Chondrocyte (in vitro differentiated cells): ENCODE measurements at places on chromosomes 16 and 17. TPM values are rescaled to one million over a fixed set of nuclear protein-coding genes. Genes with fewer than 3 reads are reported as not detected.

Gene CYGB
- 0.48 to 5.4 TPM (median 4.6 TPM) in 3 replicates for total RNA-seq

Gene HSPB9
- total RNA-seq: not detected in 3 replicates

Gene COX6A2
- not detected in 3 replicates for total RNA-seq

Gene PLLP
- 0.02 TPM in 1 of 3 replicates, not detected in the others for total RNA-seq

Gene ARHGAP44
- total RNA-seq: 5.7 to 6.6 TPM (median 6.2 TPM) in 3 replicates

GRCh38 chr17:5033352-5034015, 1.7 kb downstream of the SLC52A1 start:
- no peak for DNase-seq

Gene CX3CL1
- 11.2 to 47.9 TPM (median 46.0 TPM) in 3 replicates for total RNA-seq

DNA sequence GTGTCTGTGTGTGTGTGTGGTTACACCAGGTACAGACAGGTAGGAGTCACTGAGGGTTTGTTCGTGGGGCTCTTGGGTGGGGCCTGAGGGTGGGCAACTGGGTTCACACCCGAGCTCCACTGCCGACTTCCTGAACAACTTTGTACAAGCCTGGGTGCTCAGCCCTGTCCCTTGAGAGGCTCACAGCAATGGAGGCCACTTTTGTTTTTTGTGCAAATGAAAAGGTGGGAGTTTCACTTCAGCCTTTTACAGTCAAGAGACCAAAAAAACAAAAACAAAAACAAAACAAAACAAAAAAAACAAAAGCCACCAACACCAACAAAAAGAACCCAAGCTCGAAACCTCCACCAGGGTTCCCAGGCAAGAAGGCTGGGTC, 2.4 kb downstream of the RHBDF2 start:
- DNase-seq: no peak

Gene PGAP3
- total RNA-seq: 20.2 to 38.1 TPM (median 24.9 TPM) in 3 replicates

Gene CD300E
- not detected in 3 replicates for total RNA-seq

- DNase-seq: no peak
Observed at GRCh38 chr16:31467151-31467773, 4.7 kb upstream of the TGFB1I1 start.

GRCh38 chr17:13540546-13540945, 61.2 kb downstream of the HS3ST3A1 start:
- no peak for DNase-seq

Gene NOS2
- not detected in 3 replicates for total RNA-seq

Gene YBX2
- total RNA-seq: 0.56 to 0.57 TPM in 2 of 3 replicates, not detected in the other

- no peak for DNase-seq
Observed at GRCh38 chr17:17151055-17151454, 55.1 kb downstream of the PLD6 start.

- DNase-seq: peak; percentile 5
Observed at GRCh38 chr17:74585711-74586110, 6.4 kb downstream of the CD300LD start.

DNA sequence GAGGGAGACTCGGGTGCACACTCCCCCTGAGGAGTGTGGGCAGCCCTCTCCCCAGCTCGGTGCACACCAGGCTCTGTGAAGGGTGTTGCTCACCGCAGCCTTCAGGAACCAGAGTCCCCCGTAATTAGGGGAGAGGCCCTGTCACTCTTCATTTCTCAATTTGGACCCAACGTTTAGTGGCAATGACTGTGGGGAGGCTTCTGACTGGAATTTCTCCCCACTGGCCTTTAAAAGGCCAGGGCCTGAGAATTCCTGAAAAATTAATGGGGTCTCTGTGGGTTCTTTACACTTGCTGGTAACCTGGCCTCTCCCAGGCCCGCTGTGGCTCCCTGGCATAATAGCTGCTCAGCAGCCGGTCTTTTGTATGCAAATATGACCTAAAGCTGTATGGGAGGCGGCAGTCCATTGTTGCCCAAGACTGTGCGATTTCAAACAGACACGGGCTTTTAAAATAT, 209.7 kb downstream of the MSI2 start:
- no peak for DNase-seq

- DNase-seq: no peak
Observed at GRCh38 chr17:18217412-18218015, 7.9 kb upstream of the LLGL1 start.

GRCh38 chr16:55062442-55062841, 131.8 kb downstream of the IRX5 start:
- no peak for DNase-seq

GRCh38 chr16:9238346-9238745, 146.9 kb downstream of the HAPSTR1 start:
- no peak for DNase-seq

Gene PDP2
- 8.5 to 9.2 TPM (median 9.0 TPM) in 3 replicates for total RNA-seq

DNA sequence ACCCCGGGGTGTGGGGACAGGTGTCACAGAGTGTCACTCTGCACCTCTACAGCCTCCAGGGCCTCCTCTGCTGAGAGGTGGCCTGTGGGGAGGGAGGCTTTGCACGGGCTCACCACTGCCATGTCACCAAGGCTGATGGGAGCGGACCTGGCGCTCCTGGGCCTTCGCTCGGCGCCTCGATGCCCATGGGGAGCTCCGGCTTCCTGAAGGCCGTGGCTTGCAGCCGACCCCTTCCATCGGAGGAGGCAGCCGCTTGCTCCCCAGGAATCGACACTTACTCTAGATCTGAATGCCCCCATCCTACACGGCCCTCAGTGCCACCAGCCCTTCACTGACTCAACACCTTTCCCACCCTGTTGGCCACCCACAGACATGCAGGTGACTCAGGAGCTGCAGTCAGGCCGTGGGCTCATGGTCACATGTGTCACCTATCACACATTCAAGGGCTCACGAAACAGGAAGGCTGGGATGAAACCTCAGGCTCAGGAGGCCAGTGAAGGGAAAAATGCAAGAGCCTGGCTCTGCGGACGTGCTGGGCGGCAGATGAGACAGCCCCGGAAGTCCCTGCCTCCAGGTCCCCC, 11.9 kb downstream of the LGALS3BP start:
- no peak for DNase-seq

- DNase-seq: no peak
Observed at GRCh38 chr16:82888591-82889001, 261.8 kb downstream of the CDH13 start.

Gene MEIOB
- 1.1 to 1.3 TPM (median 1.2 TPM) in 3 replicates for total RNA-seq

- DNase-seq: no peak
Observed at GRCh38 chr16:75794426-75794825, 68.1 kb upstream of the CPHXL start.

Gene KRT25
- total RNA-seq: not detected in 3 replicates

Gene CA7
- not detected in 3 replicates for total RNA-seq

- no peak for DNase-seq
Observed at GRCh38 chr17:12242345-12242954, 221.8 kb downstream of the MAP2K4 start.

- DNase-seq: no peak
Observed at GRCh38 chr17:19461681-19462080, 50.6 kb downstream of the RNF112 start.

Gene PPM1E
- total RNA-seq: 0.70 to 2.2 TPM (median 2.2 TPM) in 3 replicates

Gene SOST
- not detected in 3 replicates for total RNA-seq

Gene GAS2L2
- total RNA-seq: not detected in 3 replicates

DNA sequence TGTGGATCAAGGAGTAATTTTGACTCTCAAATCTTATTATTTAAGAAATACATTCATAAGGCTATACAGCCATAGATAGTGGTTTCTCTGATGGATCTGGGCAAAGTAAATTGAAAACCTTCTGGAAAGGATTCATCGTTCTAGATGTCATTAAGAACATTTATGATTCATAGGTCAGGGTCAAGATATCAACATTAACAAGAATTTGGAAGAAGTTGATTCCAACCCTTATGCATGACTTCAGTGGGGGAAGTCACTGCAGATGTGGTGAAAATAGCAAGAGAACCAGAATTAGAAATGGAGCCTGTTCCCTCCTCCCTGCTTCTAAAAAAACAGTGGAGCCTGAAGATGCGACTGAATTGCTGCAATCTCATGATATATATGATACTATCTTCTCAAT, 36.6 kb upstream of the HNF1B start:
- DNase-seq: no peak

DNA sequence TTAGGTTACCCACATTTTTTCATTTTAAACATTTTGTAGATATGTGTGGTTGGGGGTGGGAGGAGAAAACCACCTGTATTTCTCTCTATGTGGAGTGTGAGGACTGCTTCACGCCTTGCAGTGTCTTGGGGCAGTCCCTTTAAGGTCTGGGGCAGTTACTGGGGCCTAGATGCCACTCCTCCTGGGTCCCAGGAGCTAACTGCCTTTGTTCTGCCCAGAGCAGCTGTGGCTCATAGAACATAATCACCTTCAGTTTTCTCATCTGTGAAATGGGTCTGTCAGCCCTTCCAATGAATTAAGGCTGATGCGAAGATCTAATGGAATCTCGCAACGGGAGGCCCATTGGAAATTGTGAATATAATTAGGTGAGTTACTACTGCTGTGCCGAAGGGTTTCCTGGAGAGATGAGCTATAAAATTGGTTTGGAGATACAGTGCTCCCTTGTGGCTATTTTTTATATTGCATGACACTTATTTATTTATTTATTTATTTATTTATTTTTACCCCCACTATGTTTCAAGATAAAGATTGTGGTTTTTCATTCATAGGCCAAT, 22.9 kb downstream of the DHRS7C start:
- DNase-seq: no peak

GRCh38 chr17:82640036-82640435, 8.2 kb downstream of the WDR45B start:
- no peak for DNase-seq

Gene SNX20
- not detected in 3 replicates for total RNA-seq

DNA sequence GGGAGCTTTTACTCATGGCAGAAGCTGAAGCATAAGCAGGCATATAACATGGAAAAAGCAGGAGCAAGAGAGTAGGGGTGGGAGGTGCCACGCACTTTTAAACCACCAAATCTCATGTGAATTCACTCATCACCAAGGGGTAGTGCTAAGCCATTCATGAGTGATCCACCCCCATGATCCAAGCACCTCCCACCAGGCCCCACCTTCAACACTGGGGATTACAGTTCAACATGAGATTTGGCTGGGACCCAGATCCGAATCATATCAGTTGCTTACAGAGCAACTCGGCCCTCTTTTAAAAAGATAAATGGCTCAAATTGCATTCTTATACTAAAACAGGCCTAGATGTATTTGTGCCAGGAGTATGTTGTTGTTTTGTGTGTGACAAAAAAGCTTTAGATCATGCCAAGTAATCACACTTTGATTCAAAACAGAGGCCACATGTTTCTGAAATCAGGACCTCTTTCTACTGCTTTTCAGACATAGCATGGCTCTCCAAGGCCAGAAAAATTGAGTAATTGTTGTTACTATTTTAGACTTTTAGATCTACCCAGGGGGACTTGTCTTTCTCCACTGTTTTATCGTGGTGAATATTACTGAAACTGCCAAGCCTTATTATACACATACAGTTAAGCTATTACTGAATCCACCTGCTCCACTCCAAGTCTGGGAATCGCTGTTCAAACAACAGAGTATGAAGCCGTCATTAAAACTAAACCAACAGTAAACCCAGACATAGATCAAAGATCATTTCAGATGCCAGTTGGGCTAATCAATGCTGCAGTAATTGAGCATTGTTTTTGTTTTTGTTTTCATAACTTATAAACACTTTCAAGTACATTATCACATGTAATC, 163.3 kb downstream of the KCNJ2 start:
- DNase-seq: no peak

GRCh38 chr17:51707216-51707615, 446.9 kb downstream of the UTP18 start:
- no peak for DNase-seq

- DNase-seq: no peak
Observed at GRCh38 chr17:76391200-76391715, 6.8 kb downstream of the SPHK1 start.

Gene PIRT
- total RNA-seq: not detected in 3 replicates

DNA sequence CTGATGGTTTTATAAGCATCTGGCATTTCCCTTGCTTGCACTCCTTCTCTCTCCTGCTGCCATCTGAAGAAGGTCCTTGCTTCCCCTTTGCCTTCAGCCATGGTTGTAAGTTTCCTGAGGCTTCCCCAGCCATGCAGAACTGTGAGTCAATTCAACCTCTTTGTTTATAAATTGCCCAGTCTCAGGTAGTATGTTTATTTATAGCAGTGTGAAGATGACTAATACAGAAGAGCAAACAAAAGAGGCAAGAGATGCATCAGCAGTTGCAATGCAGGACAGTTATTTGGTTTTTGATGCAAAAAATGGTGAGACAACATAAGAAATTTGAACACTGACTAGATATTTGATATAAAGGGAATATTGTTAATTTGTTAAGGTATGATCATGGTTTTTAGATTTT, 16.8 kb downstream of the TMEM100 start:
- no peak for DNase-seq

GRCh38 chr16:49483651-49484450, 110.2 kb downstream of the C16orf78 start:
- peak; percentile 64 for DNase-seq

DNA sequence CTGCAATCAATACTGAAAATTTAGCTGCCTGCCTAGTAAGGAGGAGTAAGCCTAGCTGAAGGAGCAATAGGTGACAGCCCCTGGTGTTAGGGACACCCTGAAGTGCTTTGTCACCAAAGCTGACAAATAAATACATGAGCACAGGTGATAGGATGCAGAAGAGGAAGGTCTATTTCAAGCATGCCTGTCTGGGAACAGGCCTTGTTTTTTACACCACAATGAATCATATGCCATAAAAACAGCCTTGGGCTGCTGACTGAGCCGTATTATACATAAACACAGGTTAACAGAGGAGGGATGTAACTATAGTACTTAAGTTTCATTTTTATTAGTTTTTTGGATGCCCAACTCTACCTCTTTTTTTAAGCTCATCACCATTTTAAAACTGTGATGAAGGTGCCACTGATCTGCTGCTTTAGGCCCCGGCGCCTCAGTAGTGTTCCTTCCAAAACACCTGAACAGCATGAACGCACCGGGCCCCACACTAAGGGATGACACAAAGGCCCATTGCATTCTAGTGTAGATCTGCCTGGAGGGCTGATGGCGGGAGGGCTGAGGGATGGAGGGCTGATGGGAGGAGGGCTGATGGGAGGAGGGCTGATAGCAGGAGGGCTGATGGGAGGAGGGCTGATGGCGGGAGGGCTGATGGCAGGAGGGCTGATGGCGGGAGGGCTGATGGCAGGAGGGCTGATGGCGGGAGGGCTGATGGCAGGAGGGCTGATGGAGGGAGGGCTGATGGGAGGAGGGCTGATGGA, 150.3 kb downstream of the AATF start:
- DNase-seq: no peak

- DNase-seq: no peak
Observed at GRCh38 chr17:82752371-82753200, 721 bp downstream of the TBCD start.

DNA sequence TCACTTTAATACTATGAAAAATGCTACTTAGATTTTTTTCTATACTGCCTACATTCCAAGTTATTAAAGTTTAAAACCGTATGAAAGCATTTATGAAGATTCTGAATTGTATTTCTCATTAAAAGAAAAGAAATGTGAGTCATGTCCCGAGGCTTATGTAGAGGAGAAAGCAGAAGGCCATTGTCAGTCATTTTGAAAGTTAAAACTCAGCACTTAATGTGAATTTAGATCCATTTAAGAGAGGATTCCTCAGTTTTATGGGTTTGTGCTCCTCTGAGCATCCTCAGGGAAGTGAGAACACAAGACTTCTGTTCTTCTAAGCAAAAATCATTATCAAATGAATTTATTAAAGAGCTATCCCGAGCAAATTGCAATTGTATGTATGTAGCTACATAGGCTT, 11.8 kb downstream of the C17orf75 start:
- no peak for DNase-seq

GRCh38 chr16:27232901-27233625, 29.7 kb downstream of the KDM8 start:
- no peak for DNase-seq
